ENCODE measurements at places on chromosomes 7 and 10.
A peak's percentile ranks its signal among the peaks of the same experiment; 100 is the strongest.

DNA sequence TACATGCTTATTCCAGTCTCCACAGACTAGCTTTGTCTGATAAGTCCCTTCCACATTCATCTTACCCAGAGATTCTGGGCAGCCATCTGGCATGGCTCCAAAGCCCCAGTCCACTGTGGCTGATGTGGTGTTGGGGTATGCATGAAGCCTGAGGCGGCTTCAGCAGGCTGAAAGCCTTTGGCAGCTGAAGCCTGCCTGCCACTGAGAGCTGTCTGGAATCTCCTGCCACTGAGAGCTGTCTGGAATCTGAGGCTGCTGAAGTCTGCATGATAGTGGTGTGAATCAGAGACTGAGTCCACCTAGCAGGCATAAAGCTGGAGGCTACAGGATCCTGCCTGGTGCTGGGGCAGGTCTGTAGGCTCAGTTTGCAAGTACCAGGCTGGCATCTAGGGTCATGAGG is 87.1 kb downstream of the DYNC1I1 start:
- DNase-seq = peak; percentile 8

- DNase-seq = peak; percentile 21
These were observed 12.4 kb downstream of the PAPOLB start for GRCh38 chr7:4849390-4849789.

GRCh38 chr7:142176901-142177300 is 65.4 kb downstream of the MGAM2 start:
- DNase-seq = no peak

GRCh38 chr7:32218741-32219288 is 148.6 kb upstream of the PDE1C start:
- DNase-seq = no peak

DNA sequence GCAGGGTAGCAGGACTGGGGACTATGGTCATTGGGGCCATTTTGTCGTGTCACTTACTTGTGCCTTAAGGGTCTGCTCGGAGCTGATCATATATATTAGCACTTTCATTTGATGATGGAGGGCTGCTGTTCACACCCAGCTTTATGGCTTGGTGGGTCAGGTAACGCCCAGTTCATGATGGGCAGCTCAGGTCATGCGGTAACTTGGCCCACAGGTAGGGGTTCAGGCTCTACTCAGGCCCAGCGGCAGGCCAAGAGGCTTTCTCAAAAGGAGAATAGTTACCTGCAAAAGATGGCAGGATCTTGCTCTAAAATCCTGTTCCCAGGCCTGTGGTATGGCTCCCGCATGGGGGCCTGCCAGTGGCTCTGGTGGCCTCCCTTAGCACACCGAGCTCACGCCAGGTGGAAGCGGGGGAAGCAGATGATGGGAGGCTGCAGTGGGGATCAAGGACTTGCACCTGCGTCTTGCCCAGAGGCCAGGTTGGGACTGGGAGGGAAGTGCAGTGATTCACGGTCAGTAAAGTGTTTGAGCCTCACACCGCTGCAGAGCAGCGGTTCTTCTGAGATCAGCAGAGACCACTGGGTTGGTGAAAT is 109.5 kb downstream of the ADCY1 start:
- DNase-seq = no peak

- peak; percentile 58 for DNase-seq
These were observed 4.6 kb upstream of the VGF start for GRCh38 chr7:101169838-101170551.

- no peak for DNase-seq
These were observed 532.6 kb downstream of the TNS3 start for GRCh38 chr7:47049234-47049774.

- DNase-seq = peak; percentile 78
These were observed 109.4 kb downstream of the RELN start for GRCh38 chr7:103879928-103880600.

- DNase-seq = no peak
These were observed 38.9 kb upstream of the CPXM2 start for GRCh38 chr10:123930340-123931001.

DNA sequence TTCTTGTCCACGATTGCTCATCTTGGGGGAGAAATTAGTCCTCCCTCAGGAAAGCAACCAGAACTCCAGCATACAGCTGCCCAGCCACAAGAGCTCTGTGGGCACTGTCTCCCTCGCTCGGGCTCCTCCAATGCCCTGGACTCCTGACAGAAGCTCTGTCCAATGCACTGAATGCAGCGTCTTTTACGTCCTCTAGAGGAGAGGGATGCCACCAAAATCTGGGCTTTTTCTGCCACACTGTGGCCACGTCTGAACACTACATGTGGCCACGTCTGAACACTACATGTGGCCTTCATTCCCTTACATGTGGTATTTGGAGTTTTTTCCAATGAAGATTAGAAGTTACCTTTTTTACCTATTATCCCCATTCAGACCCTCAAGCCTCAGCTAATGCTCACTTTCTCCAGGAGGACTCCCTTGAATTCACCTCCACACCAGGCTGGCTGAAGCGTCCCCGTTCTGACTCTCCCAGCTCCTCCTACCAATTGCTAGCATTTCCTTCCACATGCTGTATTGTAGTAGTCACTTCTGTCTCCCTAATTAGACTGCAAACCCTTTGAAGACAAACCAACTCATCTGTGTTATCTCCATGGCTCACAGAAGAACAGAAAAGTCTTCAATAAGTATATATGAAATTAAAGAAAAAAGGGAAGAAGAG is 134.3 kb upstream of the PDE1C start:
- DNase-seq = peak; percentile 70
